ENCODE measurements at places on chromosomes 6 and 20.

GRCh38 chr6:5080574-5080973, 4.6 kb upstream of the PPP1R3G start:
- DNase-seq: no peak

DNA sequence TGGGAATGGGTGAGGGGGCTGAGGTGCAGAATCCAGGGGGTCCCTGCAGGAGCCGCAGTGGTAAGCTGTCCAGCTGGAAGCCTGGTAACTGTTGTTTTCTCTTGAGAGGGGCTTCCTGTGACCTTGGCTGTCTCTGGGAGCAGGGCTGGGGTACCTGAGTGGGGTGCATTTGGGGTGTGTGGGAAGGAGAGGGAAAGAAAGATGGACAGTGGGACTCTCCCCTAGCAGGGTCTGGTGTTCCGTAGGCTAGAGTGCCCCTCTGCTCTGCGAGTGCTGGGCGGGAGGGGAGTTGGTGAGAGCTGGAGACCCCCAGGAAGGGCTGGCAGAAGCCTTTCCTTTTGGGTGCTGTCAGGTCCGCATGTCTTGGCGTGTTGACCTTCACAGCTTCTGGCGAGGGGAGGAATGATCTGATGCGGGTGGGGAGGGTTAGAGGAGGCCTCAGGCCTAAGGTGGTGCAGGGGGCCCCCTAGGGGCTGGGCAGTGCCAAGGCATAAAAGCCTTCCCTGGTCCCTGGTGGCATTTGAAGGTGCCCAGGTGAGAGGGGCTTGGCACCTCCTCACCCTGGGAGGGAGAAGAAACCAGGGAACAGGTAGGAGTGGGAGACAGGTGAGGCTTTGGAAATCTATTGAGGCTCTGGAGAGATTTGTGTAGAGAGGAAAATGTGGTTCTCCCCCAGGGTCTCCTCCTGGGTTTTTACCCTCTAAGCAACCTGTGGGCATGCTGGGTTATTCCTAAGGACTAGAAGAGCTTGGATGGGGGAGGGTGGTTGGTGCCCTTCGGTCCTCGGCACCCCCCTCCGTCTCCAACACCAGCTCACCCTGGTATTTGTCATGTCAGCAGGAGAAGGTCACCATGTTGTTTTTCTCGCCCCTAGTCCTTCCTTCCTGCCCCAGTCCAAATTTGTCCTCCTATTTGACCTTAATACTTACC, 3.3 kb downstream of the VEGFA start:
- peak; percentile 67 for DNase-seq

DNA sequence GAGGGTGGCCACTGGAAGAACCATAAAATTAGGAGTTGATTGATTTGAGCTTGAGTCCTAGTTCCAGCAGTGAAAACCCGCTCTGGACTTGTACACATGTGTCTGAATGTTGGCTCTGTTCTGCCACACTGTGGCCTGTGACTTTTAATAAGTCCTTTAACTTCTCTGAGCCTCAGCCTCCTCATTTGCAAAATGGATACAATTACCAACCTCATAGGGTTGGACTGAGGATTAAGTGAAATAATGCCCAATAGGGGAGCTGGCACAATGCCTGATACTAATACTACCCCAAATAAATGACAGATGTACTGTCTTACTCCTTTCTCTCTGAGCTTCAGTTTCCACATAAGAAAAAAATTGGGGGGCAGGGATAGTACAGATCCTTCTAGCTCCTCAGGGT, 92.6 kb upstream of the RIPOR2 start:
- DNase-seq: no peak

DNA sequence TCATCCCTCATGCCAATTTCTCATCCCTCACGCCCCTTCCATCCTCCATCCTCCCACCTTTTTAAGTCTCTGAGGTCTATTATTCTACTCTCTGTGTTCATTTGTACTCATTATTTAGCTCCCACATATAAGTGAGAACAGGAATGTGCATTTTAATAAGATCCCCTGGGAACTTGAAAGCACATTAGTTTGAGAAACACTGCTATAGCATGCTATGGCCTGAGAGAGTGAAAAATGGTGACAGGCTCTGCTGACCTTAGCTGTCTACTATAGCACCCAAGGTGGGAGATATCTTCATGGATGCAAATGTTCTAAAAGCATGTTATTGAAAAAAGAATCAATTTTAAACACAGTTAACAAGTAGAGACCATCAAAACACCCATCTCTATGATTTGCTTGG, 712.0 kb downstream of the TFAP2A start:
- no peak for DNase-seq

GRCh38 chr20:61940491-61940890, 125.2 kb downstream of the TAF4 start:
- no peak for DNase-seq
